ENCODE measurements at places on chromosomes 1 and 21. TPM values are rescaled to one million over a fixed set of nuclear protein-coding genes. Genes with fewer than 3 reads are reported as not detected.

NBPF6 gene
- total RNA-seq, result not detected

SLC44A5 gene
- total RNA-seq, result 0.25 TPM

PCP4 gene
- not detected for total RNA-seq

RNF186 gene
- total RNA-seq, result not detected

SGIP1 gene
- 0.05 TPM for total RNA-seq

LHX8 gene
- total RNA-seq, result not detected

RIPPLY3 gene
- total RNA-seq, result not detected

C1orf210 gene
- not detected for total RNA-seq

NES gene
- total RNA-seq, result 30.6 TPM

FGR gene
- not detected for total RNA-seq

COL16A1 gene
- total RNA-seq, result 92.6 TPM
